ENCODE measurements at places on chromosomes 7 and 10.

DNA sequence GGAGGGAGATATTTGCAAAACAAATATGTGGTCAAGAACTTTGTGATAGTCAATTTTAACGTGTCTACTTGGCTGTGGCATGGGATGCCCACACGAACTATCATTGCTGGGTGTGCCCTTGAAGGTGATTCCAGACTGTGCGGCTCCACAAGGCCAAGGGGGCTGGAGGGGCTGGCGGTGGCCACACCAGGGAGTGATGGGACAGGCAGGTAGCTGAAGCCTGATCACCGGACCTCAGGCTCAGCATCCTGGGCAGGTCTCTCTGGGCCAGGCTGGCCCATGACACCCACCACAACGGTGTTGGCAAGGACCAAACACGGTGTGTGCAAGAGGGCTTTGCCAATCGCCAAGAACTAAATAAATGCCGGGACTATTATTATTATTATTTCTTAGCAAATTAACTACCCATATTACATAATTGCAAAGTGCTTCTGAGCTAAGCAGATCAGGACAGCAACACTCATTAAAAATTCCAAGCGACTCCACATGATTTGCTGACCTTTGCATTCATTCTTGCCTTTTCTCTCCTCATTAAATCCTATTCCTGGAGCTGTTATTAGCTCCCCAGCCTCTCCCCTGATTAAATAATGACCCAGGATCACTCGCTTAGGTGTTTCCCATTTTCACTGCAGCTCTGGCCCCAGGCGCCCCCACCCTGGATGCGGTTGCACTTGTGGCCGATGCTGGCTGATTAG lies 35.4 kb upstream of the PPP2R2D start:
- DNase-seq, result no peak

GRCh38 chr10:108048898-108049297 lies 884.4 kb upstream of the SORCS1 start:
- no peak for DNase-seq

DNA sequence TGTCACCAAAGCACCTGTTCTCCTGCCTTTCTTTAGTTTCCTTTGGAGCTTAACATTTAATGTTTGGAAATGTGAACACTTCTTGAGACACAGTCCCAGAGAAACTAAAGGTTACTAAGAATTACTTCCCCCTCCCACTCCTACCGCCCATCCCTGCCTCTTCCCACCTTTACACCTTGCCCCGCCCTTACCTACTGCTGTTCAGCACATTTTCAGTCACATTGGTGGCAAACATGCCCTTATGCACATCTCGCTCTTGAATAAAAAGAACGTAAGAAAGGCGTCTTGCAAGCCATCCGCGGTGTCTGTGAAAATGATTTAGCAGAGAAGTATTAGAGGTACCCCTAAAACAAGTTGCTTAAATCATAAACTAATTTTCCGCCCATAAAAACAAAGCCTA lies 8.2 kb downstream of the GPAM start:
- DNase-seq, result no peak

- DNase-seq, result no peak
Measured at GRCh38 chr10:16845248-16845647, 28.0 kb upstream of the RSU1 start.
